Mucosa of descending colon (tissue), 3 donors: ENCODE measurements at places on chromosomes 6 and 20.

DNA sequence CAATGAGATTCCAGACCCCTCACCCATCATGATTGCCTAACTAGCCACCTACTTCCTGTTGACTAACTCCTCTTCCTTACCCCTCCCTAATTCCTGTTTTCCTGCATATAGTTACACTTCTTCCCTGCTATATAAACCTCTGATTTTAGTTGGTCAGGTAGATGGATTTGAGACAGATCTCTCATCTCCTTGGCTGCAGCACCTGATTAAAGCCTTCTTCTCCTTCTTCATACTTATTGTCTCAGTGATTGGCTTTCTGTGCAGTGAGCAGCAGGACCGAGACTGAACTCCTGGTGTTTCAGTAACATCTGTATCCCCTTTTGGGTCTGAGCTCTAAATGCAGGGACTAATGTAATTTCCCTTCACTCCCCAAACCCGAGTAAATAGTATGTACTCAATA, 51.7 kb upstream of the ATXN1 start:
- no peak for DNase-seq

DNA sequence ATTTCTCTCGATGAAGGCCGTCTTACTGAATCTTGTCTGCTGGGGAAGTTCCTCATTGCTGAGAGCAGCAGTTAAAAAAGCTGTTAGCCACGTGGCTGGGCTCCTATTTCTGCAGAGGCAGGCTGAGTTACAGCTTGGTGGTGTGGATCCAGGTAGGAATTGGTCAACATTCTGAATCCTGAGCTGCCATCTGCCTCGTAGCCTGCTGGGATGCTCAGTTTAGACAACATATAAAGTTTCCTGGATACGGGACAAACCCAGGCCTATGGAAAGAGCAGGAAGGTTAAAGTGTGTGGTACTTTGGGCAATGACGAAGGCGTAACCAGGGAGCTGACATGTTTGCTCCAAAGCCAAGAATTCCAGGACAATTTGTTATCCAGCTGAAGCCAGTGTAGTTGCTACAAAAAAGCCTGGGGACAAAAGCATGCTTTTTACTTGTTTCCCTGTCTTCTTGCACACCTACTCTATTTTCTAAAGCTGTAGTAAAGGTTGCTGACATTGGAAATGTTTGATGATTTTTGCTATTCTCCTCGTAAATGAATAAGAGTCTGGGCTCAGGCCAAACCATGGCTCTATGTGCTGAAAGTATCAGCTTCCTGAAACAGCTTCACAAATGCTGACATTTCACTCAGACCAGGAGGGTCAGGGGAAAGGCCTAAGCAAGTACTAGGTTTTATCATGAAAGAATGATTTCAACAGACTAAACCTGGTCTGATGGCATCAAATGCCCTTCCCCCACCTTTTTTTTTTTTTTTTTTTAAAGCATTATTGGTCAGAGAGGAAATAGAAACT, 12.4 kb upstream of the MYLK2 start:
- no peak for DNase-seq

DNA sequence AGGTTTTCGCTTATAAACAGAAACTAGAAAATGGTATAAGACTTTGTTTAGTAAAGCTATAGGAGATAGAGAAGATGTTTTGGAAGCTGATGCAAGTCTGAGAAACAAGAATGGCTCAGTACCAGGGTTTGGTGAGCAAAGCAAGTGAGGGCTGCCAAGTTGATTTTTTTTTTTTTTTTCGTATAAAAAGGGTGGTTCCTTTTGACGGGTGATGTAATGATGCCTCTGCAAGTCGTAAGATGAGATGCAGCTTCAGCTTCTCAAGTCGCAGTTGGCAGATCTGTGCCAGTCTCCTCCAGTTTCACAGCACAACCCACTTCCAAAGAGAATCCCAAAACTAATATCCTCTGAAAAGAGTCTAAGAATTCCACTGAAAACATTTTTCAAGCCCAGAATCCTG, 252.8 kb upstream of the CDH4 start:
- DNase-seq = no peak

- no peak for DNase-seq
Measured at GRCh38 chr20:14673164-14673563, 335.8 kb upstream of the FLRT3 start.

DNA sequence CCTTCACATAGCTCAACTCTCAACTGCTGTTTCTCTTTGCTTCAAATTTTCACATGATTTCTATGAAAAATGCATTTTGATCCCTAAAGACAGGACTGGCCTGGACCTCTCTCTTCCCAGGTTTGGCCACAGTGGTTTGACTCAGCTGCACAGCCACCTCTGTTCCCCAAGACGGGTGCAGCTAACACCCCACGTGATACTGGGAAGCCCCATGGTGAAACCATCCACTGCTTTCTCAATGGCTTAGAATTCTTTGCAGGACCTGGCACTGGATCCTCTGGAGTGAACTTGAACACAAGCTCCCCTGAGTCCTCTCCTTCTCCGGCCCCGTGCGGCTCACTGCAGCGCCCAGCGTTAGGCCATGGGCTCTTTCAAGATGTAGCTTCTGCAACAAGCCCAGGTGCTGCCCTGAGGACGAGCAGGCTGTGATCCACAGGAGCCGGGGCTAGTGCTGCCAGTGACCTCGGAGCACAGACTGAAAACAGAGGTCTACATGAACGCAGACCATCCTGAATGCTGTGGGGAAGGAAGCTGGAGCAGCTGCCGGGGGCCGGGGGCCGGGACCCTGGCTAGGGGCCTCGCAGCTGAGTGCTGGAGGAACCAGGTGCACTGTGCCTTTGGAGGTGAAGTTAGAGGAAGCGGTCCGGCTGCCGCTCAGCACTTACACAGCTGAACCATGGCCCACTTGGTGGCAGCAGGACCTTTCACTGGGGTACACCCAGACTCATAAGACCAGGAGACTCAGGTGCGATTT, 58.8 kb upstream of the MPC1 start:
- no peak for DNase-seq

DNA sequence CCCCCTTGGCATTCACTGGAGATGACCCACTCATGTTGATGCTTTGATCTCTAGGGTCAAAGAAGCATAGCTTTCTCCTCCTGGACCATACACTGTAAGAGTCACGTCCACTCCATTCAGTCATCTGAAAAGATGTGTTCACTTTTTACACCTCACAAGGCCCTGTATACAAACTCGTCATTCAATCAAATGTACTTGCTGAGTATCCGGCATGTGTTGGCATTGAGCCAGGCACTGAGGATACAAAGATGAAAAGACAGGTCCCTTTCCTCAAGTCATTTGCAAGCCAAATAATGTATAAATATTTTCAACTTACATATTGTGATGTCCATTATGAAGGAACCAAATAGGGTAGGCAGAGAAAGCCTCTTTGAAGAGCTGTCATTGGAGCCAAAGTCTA, 32.6 kb upstream of the CSNK2A1 start:
- no peak for DNase-seq

GRCh38 chr20:18304618-18305017, 16.3 kb downstream of the ZNF133 start:
- DNase-seq = no peak

DNA sequence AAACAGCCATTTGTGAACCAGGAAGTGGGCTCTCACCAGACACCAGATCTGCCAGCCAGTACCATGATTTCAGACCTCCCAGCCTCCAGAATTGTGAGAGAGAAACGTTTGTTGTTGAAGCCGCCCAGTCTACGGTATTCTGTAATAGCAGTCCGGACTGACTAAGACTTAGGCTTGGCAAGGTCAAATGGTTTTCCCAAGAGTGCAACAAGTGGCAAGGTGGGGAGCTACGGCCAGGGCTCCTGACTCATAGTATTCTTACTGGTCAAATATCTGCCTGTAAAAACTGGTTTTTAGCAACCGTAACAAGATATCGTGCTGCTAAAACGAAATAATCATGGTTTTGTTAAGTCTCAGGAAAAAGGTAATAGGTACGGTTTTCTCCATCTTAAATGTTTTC, 37.8 kb downstream of the MCUR1 start:
- no peak for DNase-seq
